Activated naive CD4-positive, alpha-beta T cell treated with anti-CD3 and anti-CD28 coated beads, Interleukin-2, amount 10 ng/mL, durations not matched to agents 7 days and 5 days (primary cell): ENCODE measurements at places on chromosomes 6 and 20.

- no peak for DNase-seq
Observed at GRCh38 chr6:21984561-21984960, 312.3 kb downstream of the PRL start.

DNA sequence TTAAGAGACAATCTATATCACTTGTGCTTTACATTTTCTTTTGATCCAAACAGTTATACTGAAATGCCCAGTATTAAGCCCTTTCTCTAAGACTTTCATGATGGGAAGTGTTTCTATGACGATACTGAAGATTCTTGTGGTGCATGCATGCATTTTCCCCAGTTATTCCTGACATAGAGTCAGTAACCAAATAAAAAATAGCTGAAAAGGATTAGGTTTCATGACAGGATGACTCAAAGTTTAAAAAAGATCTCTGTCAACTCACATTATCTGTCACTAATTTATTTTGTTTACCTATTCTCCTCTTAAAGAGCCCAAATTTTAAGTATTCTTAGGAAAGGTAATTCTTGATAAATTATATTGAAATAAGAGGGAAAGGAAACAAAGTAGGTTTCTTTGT lies 98.4 kb downstream of the SESN1 start:
- DNase-seq, result no peak

GRCh38 chr6:31495580-31495979 lies 2.4 kb upstream of the MICB start:
- no peak for DNase-seq

- DNase-seq, result no peak
Observed at GRCh38 chr20:59165396-59165795, 1.8 kb downstream of the ZNF831 start.

- no peak for DNase-seq
Observed at GRCh38 chr6:125764121-125764671, 14.8 kb downstream of the HEY2 start.

DNA sequence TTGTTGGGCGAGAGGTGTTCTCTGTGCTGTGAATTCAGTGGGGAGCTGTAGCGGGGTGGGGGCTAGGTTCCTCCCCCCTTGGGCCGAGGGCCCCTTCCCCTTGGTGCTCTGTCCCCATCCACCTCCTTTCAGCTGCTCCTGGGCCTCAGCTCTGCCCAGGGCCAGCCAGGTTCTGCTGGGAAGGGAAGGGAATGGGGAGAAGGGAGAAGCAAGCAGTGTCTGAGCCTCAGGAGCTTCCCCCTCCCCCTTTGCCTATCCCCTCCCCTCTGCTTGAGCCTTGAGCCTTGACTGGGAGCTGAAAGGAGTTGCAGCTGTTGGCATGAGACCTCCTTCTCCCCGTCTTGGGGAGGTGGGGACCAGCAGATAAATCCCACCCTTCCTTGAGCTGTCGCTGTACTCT lies 576 bp upstream of the RRP36 start:
- no peak for DNase-seq

- no peak for DNase-seq
Observed at GRCh38 chr20:32045999-32046398, 6.0 kb upstream of the HCK start.

GRCh38 chr6:89148016-89148750 lies 2.3 kb downstream of the PM20D2 start:
- no peak for DNase-seq

- DNase-seq, result peak; percentile 74
Observed at GRCh38 chr20:45095805-45096238, 5.1 kb downstream of the KCNS1 start.

- DNase-seq, result no peak
Observed at GRCh38 chr20:52275181-52275691, 83.7 kb upstream of the ZFP64 start.
